Epithelial cell of prostate (primary cell): ENCODE measurements at places on chromosomes 6 and 20.

DNA sequence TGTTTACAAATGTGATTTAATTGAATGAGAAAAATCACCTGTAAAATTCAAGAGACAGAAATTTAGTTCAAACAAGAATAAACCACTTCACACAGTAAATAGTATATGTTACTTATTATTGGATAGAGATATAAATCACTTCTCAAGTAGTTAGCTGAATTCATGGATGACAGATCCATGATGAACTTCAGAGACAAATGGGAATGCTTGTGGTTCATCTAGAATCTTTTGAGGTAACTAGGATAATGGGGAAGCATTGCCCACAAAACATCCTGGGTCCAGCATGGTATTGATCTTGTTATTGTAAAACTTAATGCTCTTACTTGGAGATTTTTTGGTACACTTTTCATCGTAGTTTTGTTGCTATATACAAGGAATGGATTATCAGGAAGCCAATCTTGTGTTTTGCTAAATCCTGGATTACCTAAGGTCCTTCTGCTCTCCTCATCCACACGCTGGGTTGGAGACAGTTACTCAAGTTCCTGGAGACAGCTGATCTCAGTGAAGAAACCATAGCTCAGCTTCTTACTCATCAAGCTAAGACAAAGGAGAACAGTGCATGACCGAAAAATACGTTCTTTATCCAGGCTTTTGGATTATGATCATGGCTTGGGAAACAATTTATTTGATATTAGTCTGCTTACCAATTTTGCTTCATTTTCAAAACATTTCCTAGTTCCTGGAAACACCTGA lies 142.5 kb upstream of the PREP start:
- DNase-seq = no peak

- no peak for DNase-seq
Observed at GRCh38 chr20:38804682-38805501, 605 bp upstream of the PPP1R16B start.

GRCh38 chr20:19806806-19807190 lies 48.7 kb downstream of the RIN2 start:
- no peak for DNase-seq

GRCh38 chr6:130622142-130622541 lies 205.1 kb upstream of the SMLR1 start:
- DNase-seq = no peak

DNA sequence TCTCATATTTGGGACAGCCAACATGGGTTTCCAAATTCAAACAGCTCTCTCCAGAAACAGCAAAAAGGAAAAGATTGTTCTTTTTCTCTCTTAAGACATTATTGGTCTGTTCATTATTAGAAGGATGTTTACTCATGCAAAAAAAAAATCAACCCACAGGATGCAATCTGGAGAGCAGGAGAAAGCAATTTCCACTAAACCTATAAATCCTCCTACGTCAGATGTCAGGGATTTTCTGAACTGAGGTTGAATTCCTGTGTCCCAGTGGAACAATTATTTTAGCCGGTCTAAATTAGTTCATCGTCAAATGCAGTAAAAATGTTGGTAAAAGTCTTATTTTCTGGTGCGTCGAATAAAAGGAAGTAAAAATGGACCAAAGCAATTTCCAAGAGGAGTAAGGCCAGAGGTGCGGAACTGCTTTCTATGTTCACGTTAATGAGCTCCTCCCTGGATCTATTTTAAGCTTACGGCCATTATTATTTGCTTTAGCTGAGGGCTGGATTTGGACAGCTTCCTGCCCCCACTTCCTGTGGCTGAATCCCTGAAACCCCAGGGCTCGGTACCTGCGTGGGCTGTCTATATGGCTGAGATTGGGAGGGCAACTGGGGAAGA lies at the start of gene GABRR1:
Gene GABRR1, minus strand, starts transcription at position 60 of the 612 bp plus-strand sequence. Its CDS starts 36 bp downstream, at position 24.
- DNase-seq = no peak

GRCh38 chr20:14355791-14356190 lies 18.4 kb upstream of the FLRT3 start:
- DNase-seq = no peak

- no peak for DNase-seq
Observed at GRCh38 chr6:113857556-113858479, 673 bp downstream of the MARCKS start.

GRCh38 chr6:135002229-135002844 lies 52.3 kb downstream of the HBS1L start:
- DNase-seq = no peak

GRCh38 chr6:71321314-71321713 lies 32.7 kb downstream of the OGFRL1 start:
- DNase-seq = no peak

GRCh38 chr20:9025011-9025410 lies 43.9 kb upstream of the PLCB4 start:
- no peak for DNase-seq

DNA sequence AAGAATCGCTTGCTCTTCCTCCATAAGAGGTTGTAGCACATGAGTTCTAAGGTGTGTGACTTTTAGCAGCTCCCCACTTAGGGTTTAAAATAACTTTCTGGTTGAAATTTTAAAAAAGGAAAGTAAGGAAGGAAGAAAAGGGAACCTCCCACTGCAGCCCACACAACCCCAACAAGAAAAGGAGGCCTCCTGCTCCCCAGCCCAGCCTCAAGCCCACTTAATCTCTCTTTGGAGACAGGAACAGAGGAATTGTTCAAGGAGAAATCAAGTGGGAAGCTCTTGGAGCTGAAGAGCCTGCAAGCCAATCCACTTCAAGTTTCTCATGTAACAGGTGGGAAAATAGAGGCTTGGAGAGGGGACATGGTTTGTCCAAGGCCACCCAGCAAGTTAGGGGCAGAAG lies 39.1 kb upstream of the PREX1 start:
- no peak for DNase-seq

- DNase-seq = no peak
Observed at GRCh38 chr6:156111913-156112312, 656.3 kb upstream of the NOX3 start.

DNA sequence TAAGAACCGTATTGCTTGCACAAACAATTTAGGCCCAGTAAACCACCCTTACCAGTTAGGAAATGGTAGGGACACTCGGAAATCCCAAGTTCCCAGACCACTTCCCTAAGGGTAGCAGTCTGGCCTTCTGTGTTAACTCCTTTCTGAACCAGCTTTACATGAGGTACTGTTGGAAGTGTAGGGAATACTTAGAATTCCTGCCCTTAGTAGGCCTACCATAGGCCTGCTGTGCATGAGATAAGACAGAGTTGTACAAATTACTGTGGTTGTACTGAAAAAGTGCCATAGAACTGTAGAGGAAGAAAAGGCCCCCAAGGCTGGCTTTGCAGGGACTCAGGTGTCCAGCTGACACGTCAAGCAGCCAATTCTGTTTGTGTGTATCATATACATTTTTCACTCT lies 11.1 kb downstream of the RPRD1B start:
- no peak for DNase-seq

DNA sequence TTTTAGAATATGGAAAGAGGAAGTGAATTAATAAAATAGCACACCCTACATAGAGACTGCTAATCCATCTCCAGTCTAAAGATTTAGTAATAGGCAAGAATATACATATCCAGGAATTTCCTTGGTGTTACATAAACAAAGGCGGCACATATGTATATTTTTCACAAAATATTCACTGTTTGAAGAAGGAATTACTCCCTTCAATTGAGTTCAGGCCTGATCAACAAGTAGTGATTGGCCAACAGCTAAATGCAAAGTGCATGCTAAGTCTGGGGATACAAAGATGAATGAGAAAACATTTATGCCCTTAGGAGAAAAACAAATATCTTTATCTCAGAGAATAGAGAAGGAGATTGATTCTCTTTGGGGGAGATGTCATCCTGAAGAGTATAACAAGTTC lies 6.5 kb upstream of the HCRTR2 start:
- DNase-seq = no peak

DNA sequence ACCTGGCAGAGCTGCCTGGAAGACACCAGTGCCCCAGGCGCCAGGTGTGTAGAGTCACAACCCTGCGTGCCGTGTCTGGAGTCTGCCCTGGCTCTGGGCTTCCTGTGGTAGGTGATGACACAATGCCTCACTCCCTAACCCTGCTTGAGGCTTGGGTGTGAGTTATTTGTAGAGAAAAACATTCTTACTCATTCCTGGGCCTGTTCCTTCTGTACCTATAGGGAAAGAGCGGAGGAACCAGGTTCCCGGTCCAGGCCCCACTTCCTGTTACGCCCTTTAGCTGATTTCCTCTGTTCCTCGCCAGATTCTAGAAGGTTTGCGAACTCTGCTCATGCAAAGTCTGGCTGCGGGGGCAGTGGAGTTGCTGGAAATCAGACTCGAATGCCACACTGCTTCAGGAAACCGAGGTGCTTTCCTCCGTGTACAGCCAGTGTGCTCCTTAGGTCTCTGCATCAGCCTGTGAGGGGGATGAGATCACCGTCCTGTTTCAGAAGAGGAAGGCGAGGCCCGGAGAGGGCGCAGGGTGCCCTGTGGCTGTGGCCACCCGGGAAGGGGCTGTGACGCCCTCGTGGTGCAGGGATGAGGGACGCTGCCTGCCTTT lies 67.1 kb upstream of the DUSP22 start:
- peak; percentile 85 for DNase-seq

GRCh38 chr20:14777591-14777990 lies 440.2 kb upstream of the FLRT3 start:
- peak; percentile 50 for DNase-seq

DNA sequence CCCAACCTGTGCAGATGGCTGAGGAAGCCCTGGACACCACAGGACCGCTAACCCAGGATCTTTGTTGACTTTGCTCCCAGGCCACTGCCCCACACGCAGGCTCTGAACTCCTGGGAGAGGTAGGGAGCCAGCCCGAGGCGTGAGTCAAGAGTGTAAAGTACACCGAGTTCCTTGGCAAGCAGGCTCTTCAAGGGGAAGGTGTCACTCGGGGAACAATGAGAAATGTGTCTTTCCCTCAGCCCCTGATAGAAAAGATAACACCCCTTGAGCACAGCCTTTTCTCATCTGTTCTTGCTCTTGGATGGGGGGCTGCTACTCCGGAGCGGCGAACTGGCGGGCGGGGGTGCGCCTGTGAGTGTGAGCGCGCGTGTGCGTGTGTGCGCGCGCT lies 472 bp upstream of the EDN3 start:
- DNase-seq = no peak

DNA sequence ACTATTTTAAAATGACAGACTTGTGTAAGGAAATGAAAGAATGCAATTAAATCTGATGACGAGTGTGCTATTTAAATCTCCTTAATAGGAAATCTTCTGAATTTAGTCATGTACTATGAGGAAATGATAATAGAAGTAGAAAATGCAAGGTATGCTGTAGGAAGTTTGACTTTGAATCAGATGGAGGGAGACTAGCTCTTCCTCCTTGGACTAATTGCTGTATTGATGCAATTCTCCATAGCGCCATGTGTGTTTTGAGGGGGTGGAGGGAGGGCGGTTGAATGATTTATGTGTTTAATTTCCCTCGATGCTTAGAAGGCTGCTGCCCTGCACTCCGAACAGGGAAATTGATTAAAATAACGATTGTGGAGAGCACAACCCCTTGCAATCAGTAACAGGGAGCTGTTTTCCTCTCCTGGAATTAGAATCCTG lies 214.4 kb upstream of the PRND start:
- peak; percentile 68 for DNase-seq

DNA sequence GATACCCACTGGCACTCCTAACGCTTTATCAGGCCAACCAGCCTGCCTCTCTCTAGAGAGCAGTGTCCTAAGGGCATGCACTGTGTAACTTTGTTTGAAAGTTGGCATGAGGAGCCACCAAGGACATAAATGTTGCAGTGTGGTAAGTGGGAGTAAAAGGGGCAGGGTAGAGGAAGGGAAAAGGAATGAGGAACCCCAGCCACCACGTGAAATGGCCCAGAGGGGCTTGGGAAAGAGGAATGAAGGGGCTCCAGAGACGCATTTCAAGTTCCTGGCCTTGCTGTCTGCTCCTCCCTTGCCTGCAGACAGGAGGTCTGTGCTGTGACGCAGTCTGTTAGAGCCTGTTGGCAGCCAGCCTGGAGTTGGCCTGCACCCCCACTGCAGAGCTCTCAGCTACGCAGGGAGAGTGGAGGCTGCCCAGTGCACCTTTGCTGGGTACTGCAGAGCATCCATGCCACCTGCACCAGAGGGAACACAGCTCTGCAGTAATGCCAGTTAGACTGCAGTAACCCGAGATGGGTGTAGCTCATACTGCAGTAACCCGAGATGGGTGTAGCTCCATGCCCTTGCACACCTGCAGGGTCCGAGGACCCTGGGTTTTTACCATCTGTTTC lies 86.8 kb upstream of the SNAP25 start:
- no peak for DNase-seq

GRCh38 chr6:76490456-76490855 lies 418.0 kb upstream of the IMPG1 start:
- no peak for DNase-seq

DNA sequence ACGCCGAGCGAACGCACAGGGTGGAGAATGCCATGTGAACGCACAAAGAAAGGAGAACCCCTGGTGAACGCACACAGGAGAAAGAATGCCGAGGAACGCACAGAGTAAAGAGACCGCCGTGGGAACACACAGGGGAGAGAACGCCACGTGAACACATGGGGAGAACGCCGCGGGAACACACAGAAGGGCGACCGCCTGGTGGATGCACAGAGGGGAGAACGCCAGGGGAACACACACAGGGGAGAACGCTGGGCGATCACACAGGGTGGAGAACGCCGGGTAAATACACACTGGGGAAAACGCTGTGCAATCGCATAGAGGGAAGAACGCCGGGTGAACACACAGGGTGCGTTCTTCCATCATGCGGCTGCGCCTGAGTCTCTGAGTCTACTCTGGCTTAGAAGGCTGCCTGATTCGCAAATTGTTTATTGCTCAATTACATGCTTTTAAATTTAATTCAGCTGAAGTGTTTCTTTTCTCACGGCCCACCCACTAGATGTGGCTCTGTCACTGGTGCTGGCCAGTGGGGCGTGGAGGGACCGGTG lies 54.1 kb downstream of the RNASET2 start:
- DNase-seq = no peak

GRCh38 chr6:37142050-37142614 lies 27.8 kb upstream of the PIM1 start:
- no peak for DNase-seq

DNA sequence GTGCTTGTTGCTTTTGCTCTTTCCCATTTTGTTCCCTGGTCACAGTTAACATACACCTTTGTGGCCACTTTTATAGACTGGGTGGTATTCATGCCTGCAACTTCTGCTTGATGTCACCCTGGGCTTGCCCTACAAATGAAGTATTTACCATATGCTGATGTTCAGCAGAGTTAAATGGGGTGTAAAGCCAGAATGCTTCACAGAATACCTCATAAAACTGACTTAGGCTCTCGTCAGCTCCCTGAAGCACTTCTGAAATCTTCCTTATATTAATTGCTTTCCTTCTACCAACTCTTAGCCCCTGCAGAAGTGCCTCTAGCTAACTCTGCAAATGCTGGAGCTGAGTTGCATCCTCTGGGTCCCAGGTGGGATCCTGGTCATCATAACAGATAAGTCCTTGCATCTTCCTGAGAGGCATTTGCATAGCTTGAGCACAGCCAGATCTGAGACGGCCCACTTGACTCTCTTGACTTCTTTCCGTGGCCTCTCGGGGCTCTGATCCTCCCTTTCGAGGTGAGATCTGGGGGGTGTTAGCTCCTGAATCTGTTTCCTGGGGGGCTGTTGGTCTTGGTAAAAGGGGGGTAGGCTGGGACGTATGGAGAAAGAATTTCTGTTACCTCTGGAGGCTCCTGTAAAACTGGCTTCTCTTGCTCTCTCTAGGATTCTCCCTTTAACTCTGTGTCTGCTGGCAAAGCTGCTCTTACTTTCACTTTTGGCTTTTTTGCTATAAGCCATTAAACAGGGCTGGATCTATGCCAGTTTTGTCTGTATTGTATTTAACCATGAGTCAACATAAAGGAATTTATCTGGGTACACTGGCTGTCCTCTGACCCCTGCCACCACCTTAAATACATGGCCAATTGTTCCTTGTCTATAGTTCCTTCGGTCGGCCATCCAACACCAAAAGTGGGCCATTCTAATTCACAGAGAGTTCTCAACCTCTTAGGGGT lies 223.0 kb upstream of the SYNCRIP start:
- peak; percentile 12 for DNase-seq
